ENCODE measurements at places on chromosomes 13 and 19.

DNA sequence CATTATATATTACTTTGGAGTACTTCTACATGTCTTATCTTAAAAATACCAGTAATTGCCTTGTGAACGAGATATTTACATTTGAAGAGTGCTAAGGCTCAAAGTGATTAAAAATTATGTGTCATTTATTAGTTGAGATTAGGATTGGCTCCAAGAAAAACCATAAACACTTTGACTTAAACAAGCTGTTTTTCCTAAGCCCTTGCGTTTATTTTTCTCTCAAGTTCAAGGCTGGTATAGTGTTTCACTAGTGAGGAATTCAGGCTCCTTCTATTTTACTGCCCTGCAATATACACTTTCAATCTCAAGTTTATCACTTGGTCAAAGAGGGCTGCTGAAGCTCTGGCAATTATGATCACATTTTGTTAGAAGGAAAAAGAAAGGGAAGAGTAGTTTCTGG lies 49.9 kb downstream of the UFM1 start:
- no peak for DNase-seq

- no peak for DNase-seq
Measured at GRCh38 chr13:38417727-38418126, 68.1 kb downstream of the UFM1 start.

GRCh38 chr13:44413095-44413494 lies 39.5 kb downstream of the SERP2 start:
- DNase-seq = no peak

- no peak for DNase-seq
Measured at GRCh38 chr19:35742121-35742724, at the start of gene IGFLR1. IGFLR1 (minus strand) TSS chr19:35742452; CDS start chr19:35741180, 1,272 bp downstream.

DNA sequence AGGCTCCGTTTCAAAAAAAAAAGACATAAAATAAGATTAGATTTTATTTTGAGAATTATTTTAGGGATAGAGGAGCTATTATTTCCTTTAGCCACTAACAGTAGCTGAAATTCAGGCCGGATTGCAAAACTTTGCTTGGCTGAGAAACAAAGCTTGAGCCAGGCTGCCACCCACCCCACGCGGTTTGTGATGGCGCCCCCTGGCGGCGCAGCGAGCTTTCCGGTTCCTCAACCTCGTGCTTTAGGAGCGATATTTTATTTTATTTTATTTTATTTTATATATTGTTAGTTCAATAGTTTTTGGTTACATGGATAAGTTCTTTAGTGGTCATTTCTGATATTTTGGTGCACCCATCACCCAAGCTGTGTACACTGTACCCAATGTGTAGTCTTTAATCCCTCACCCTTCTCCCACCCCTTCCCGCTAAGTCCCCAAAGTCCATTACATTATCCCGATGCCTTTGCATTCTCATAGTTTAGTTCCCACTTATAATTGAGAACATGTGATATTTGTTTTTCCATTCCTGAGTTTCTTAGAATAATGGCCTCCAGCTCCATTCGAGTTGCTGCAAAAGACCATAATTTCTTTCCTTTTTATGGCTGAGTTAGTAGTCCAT lies 19.8 kb upstream of the CEACAM4 start:
- DNase-seq = no peak

GRCh38 chr19:16527971-16528521 lies 14.2 kb downstream of the CHERP start:
- DNase-seq = no peak

DNA sequence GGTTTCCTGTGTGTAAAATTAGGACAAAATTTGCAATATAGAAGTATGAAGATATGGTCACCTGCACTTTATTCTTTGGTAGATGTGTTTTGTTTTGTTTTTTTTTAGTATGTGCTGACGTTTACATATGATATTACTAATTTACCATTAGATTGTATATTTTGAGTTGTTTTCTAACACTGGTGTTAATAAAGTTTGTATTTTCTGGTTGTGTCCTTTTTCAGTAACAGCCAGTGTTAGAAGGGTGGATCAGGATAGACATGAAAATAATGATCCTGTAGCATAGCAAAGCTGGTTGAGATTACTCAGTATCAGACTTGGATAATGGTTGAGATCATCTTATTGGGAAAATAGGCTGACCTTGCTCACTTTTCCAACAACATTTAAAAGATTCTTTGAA lies 6.2 kb downstream of the NAA16 start:
- DNase-seq = no peak

DNA sequence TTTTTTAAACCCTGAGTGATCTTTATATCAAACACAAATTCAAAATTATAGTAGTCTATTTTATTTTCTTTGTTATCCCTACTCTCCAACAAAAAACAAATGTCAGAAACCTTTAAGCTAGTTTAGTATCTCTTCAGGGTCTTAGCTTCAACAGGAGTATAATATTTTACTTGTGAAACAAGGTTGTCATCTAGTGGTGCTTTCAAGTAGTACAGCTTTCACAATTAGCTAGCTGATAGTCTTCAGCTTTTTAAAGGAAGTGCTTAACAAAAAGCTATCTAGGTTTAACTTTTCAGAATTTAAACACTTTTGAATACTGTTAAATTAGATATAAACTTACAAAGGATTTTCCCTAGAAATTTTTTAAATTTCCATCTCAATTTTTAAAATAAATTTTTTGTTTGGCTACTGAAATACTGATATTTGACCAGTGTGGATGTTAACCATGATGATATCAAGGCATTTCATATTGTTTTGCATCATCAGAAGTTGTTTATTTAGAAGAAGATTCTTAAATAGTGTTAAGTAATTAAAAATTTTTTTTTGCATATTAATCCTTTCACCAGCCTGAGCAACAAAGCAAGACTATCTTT lies 34.2 kb downstream of the TDRD3 start:
- peak; percentile 77 for DNase-seq

GRCh38 chr13:109274188-109274821 lies 512.1 kb downstream of the IRS2 start:
- DNase-seq = no peak

DNA sequence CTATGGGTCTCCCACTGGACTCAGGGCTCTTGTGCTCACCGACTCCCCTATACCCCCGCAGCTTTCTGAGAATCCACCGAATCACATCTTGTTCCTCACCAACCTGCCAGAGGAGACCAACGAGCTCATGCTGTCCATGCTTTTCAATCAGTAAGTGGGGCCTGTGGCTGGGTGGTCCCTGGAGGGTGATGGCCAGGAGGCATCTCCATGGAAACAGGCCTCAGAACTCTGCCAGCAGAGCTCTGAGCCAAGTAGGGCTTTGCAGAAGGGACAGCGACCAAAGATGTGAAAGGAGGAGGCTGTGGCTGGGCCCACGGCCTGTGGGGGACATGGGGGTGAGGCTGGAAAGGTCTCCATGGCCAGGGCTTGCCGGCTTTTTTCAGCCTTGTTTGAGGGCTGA lies 11.8 kb upstream of the MIA start:
- no peak for DNase-seq

DNA sequence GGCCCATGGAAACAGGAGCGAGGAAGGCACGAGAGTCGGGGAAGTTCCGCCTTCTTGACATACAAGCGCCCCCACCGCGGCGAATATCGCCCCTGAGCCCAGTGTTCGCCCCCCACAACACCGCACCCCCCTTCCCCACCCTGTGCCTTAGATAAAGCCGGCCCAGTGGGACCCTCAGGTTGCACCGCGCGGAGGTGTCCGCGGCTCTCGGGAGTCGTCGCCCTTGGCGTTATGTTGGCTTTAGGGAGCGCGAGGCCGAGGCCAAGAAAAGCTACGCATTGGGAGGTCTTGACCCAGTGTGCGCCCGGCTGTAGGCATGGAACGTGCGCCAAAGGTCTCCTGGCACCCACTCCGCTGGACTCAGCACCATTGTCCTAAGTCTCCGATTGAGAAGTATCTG lies 603 bp upstream of the ZNF132 start:
- DNase-seq = no peak

DNA sequence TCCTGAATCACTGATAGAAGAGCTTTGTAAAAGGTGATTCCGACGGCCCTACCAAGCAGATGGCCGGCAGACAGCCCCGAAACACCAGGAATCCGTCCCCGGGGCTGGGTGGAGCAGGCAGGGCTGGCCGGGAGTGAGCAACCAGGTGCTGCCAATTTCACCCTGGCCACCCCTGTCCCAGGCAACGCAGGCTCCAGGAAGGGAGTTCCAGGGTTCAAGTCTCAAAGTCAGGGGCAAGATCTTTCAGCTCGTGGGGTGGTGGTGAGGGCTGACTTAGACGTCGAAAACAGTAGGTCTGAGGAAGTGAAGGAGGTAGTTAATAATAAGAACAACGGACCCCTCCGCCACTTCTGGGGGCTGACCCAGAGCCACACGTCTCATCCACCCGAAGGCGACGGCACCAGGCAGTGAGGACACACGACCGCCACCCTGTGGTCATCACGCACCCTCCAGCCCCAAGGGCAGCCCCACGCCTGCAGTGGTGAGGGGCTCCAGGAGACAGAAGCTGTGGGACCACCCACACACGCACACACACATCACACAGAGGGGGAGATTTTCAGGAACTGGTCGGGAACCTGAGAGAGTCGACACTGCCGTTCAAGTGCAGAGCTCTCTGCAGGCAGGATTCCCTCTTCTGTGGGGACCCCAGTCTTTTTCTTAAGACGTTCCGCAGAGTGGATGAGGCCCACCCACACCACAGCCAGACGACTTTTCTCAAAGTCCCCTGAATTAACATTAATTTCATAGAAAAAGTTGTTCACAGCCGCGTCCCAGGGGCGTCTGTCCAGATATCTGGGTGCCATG lies 67.2 kb downstream of the SPACA7 start:
- DNase-seq = peak; percentile 39

DNA sequence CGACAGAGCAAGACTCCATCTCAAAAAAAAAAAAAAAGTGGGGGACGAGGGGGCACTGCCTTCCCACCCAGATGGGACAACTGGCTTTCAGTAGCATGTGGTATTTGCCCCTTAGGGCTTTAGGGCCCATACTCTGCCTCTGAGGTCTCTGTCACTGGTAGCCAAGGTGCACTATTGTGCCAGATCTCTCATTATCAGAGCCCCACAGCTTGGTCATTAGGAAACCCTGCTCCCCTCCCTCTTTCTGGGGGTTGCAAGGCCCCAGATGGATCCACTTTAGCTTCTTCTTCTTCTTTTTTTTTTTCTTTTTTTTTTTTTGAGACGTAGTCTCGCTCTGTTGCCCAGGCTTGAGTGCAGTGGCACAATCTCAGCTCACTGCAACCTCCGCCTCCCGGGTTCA lies 11.2 kb upstream of the ZNF358 start:
- DNase-seq = no peak

DNA sequence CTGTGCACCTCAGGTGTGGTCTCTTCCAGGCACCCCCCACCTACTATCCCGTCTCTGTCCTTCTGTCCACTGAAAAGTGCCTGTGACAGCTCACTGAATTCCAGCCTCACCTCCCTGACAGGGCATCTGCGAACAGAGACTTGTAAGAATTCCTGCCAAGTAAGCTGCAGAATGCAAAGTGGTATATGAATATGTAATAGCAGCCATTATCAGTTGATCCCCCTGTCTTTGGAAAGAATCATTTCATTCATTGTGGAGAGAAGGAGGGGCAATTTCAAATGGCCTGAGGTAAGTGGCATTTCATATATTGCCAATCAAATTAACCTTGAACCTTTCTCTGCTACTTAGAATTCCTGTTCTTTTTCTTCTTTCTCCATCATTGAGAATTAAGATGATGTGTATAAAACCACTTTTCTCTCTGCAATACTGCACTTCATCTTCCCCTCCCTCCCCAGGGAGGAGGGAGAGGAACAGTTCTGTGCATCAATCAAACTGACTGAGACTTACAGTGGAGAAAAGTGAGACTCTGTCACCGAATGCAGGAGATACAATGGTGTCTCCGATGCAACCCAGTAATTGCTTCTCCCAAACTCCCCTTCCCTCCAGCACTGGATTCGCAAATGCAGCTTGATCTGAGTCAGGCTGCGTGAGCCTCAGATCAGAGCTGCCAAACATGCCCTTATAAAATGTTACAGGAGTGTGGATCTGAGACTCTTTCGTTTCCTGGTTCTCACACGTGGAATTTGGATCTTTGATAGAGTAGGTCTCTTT lies 91.7 kb downstream of the SLC10A2 start:
- DNase-seq = no peak

DNA sequence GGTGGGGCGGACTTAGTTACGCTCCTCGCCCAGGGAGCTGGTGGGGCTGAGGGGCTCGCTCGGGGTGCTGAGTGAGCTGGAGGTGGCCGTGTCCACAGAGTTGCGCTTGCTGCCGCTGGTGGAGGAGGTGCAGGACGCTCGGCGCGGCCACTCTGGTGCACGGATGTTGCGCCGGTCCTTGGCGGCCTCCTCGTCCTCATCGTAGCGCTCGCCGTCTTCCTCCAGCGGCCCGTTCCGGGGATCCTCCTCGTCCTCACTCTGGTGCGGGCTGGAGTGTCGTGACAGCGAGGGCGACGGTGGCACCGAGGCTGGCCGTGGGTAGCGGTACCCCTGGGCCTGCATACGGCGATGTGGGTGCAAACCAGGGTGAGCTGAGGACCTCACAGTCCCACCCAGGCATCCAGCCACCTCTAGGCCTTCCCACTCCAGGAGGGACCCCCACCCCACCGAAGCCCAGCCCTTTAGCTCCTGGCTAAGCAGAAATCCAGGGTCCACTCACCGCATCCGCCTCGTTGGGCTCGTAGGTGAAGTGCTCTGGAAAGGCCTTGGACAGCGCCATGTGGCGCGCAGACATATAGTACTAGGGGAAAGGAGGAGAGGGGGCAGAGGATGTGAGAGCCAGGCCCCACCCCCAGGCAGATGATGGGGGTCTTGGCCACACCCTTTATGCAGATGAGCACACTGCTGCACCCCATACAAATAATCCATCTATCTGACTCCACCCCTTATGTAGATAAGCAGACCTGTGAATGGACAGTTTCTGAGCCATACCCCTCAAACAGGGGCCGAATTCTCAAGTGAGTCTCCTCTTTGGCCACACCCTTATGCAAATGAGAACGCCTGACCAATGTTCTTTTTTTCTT lies 4.4 kb downstream of the FTL start:
- DNase-seq = no peak

GRCh38 chr19:7869453-7869909 lies 4.7 kb downstream of the PRR36 start:
- no peak for DNase-seq

GRCh38 chr13:95381212-95381527 lies 79.9 kb upstream of the ABCC4 start:
- no peak for DNase-seq
